Fibroblast of skin of right quadriceps (primary cell): ENCODE measurements at places on chromosomes 3 and 15.

- peak; percentile 55 for DNase-seq
Measured at GRCh38 chr15:56052395-56053045, 59.1 kb upstream of the NEDD4 start.

- no peak for DNase-seq
Measured at GRCh38 chr3:53805463-53806159, 40.6 kb downstream of the CHDH start.

GRCh38 chr15:65400760-65401610, 21.8 kb downstream of the IGDCC4 start:
- DNase-seq = peak; percentile 80

DNA sequence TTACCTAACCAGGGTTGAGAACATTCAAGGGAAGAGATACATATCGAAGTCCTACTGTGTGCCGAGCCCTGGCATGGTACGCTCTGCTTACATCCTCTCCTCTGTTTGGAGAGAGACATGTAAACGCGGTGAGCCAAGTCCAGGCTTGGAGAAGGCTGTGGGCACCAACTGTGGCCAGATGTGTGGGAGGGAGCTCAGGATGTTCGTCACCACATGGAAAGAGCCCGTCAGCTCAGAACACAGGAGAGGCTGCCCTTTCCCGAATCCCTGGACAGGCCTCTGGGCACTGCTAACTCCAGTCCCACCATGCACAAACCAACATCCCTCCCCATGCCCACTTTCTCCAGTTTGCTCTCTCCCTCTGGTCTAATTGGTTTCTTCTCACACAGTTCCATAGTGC, 43.0 kb downstream of the MESD start:
- DNase-seq = no peak

DNA sequence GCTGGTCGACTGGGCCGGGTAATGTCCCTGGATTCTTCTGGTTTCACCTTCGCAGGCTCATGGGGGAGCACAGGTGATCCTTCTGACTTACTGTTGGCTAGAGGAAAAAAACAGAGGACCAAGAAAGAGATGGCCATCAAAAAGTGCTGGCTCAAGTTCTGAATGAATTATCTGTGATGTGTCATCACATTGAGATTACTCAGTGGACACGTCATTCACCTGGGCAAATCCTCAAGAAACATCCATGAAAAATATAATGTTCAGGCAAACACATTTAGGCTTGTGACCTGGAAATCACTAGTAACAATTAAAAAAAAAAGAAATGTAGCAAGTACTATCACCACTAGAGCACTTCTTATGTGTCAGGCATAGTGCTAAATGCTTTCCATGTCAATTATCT, 81.5 kb upstream of the SLC2A2 start:
- DNase-seq = no peak

GRCh38 chr15:44243141-44243540, 45.4 kb upstream of the GOLM2 start:
- no peak for DNase-seq

- no peak for DNase-seq
Measured at GRCh38 chr15:74893627-74894026, 3.8 kb downstream of the MPI start.

GRCh38 chr15:98548139-98548971, 100.0 kb upstream of the IGF1R start:
- DNase-seq = peak; percentile 82
